ENCODE measurements at places on chromosomes 12 and 14.

GRCh38 chr14:73743431-73743931, 29.3 kb upstream of the PNMA1 start:
- no peak for DNase-seq

- DNase-seq = no peak
These were observed 88.9 kb upstream of the ESRRB start for GRCh38 chr14:76287063-76287462.

- no peak for DNase-seq
These were observed 5.5 kb downstream of the C12orf71 start for GRCh38 chr12:27076928-27077327.

DNA sequence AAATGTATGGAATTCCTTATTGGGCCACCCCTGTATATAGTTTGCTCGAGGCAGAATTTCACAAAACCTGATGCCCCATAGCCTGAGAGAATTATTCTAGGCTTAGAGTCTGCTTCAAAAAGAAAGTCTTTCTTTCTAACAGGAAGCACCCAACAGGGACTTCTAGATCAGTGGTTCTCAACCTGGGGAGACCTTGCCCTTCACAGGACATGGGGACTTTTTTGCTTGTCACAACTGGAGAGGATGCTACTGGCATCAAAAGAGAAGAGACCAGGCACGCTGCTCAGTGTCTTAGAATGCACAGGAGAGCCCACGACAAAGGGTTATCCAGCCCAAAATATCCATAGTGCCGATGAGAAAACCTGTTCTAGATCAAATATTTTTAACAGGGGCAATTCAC, 18.9 kb downstream of the WSB2 start:
- DNase-seq = no peak

DNA sequence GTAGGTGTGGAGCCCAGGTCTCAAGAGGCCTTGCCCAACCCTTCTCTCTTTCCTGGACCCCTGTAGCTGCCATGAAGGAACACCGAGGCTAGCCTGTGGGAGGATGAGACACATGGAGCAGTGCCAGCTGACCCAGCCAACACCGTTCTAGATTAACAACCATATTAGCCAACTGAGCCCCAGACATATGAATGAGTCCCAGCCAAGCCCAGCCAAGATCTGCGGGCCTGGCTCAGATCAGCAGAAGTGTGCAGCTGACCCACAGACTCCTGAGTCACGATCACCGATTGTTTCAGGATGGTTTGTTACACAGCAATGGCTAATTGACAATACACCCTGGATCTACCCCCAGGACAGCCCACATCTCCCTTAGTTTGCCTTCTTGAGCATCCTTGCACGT, 82.1 kb downstream of the NTF3 start:
- no peak for DNase-seq

GRCh38 chr14:25953532-25954139, 644.2 kb downstream of the NOVA1 start:
- DNase-seq = no peak

DNA sequence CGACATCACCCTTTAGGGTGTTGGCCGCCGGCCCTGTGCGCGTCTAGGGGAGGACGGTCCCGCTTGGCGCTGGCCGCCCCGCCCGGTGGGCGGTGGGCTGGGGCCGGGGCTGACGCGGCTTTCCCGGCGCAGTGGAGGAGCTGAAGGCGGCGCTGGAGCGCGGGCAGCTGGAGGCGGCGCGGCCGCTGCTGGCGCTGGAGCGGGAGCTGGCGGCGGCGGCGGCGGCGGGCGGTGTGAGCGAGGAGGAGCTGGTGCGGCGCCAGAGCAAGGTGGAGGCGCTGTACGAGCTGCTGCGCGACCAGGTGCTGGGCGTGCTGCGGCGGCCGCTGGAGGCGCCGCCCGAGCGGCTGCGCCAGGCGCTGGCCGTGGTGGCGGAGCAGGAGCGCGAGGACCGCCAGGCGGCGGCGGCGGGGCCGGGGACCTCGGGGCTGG, 3.6 kb downstream of the TNFAIP2 start:
- DNase-seq = peak; percentile 95

- DNase-seq = no peak
These were observed 14.1 kb downstream of the SUSD6 start for GRCh38 chr14:69625299-69626131.

GRCh38 chr14:53692451-53692850, 264.2 kb downstream of the BMP4 start:
- no peak for DNase-seq

- no peak for DNase-seq
These were observed 210.8 kb downstream of the C12orf50 start for GRCh38 chr12:87818441-87818840.
